ENCODE measurements at places on chromosomes 2 and 18.
A peak's percentile ranks its signal among the peaks of the same experiment; 100 is the strongest.

DNA sequence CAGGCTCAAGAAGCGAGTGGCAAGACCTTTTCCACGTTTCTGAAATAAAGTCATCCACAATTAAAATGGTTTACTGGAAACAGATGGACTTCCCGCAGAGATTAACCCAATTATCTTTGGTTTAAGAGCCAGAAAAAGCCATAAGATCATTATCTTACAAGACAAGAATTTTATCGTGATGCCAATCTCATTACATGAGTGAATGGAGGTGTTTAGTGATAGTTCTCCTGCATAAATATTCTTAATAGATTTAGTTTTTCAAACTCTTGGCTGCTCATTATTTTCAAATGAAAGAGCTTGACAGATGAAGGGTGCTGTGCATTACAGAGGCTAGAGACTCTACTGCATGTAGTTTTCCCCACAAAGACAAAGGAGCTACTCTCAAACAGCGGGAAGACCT is 1028.4 kb upstream of the PIK3C3 start:
- no peak for DNase-seq

- no peak for DNase-seq
Measured at GRCh38 chr2:151543876-151544275, 134.2 kb downstream of the RIF1 start.

GRCh38 chr18:62505669-62506494 is 16.9 kb upstream of the ZCCHC2 start:
- peak; percentile 59 for DNase-seq

- DNase-seq, result no peak
Measured at GRCh38 chr2:19494241-19494640, 135.8 kb upstream of the OSR1 start.

GRCh38 chr2:42099438-42100173 is 51.8 kb downstream of the PKDCC start:
- DNase-seq, result no peak

DNA sequence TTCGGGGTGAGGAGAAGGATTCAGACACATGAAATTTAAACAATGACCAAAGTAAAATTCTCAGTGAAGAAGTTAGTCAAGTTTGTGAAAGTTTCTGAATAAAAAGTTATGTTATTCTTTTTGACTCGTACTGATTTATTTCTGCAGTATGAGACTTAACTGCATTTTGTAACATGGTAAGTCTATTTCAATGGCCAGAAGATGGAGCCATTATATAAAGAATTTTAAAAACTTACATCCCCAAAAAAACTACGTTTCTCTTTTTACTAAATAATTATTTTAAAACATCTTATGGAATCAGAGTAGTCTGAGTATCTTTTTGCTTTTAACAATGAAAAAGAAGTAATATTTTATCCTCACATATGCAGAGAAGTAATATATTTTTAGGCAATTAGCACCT is 51.4 kb upstream of the SCN1A start:
- no peak for DNase-seq

- peak; percentile 93 for DNase-seq
Measured at GRCh38 chr2:168849610-168850009, 40.6 kb downstream of the SPC25 start.

DNA sequence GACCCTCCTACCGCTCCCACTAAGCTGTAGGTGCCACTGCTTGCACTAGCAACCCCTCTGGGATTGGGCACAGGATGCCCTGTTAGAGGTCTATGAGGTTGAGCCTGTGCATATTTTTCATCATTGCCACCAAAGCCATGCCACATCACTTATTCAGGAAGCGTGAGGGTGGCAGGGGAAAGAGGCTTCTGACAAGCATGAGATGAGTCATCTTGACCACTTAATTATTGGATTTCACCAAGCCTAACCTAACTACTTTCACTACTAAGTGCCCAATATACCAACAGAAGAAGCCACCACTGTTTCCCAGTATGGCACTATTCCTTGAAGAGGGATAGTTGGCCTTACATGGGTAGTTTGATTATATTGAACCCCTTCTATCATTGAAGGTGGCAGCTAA is 181.3 kb upstream of the EPHA4 start:
- no peak for DNase-seq

DNA sequence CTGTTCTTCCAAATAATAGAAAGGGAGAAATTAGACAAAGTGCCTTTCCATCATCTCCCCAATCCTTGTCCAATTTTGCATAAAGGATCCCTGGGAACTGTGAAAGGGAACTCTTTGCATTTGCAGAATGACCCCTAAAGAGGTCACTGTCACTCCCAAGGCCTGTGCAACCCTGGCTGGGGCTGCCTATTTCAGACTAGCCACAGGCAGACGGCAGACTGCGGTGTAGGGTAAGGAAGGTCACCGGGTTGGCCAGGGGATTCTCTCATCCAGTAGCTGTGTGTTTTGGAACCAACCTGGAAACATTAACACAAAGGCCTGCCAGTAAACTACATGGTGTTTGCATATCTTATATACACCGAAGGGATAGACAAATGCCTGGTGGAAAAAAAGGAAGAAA is 818.7 kb downstream of the BCL11A start:
- no peak for DNase-seq

DNA sequence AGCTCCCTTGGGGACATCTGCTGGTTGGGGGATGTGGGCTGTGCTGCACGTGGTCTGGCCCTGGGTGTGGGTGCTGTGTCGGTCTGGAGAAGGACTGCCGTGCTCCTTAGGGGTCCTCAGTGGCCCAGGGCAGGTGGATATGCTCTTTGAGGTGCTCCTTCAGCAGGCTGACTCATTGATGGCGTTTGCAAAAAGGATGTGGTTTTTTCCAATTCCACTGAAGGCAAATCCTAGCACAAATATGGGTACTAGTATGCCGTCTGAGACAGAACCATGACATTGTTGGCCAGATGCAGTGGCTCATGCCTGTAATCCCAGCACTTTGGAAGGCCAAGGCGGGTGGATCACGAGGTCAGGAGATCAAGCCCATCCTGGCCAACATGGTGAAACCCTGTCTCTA is 3.3 kb downstream of the PPP1R7 start:
- no peak for DNase-seq

DNA sequence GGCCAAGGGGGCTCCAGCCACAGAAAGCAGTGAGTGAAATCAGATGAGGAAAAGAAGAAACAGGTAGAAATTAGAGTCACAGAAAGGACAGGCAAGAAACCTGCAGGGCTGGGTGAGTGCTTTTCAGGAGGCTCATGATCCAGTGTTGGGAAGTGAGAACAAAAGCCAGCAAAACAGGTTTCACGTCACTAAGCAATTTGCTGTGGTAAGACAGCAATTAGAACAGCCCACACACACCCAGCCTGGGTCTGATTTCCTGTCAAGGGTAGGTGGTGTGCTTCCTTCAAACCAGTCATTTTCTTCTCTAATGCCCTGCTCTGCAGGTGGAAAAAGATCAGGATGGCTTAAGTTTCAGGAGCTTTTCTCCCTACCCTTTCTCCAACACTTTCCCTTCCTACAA is 52.9 kb upstream of the XDH start:
- DNase-seq, result no peak

GRCh38 chr2:109117780-109118179 is 11.2 kb upstream of the SH3RF3 start:
- no peak for DNase-seq

GRCh38 chr18:10524507-10525370 is 1.1 kb upstream of the NAPG start:
- peak; percentile 34 for DNase-seq

DNA sequence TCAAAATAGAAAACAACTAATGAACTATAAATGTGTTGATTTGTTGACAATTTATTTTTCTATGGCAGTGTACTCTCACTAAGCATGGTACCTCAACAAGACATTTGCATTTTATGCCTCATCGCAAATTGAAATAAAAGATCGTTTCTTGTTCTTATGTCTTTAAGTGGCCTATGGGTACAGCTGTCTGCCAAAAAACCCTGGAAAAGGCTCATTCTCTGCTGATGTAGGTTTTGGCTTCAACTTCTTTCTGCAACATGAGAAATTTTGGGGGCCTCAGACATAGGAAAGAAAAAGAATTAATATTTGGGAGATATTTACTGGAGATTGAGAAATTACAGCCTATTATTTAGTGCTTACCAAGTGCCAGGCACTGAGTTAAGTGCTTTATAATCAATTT is 205.1 kb upstream of the DPP10 start:
- DNase-seq, result no peak

- no peak for DNase-seq
Measured at GRCh38 chr18:21289827-21290226, 47.8 kb downstream of the GREB1L start.

- DNase-seq, result no peak
Measured at GRCh38 chr2:43207553-43208300, 18.7 kb downstream of the ZFP36L2 start.

- DNase-seq, result no peak
Measured at GRCh38 chr2:210188755-210189154, 17.5 kb upstream of the KANSL1L start.

GRCh38 chr2:240479111-240479501 is 43.6 kb downstream of the GPC1 start:
- DNase-seq, result no peak

GRCh38 chr2:237205561-237205971 is 119.9 kb downstream of the COPS8 start:
- DNase-seq, result no peak

- no peak for DNase-seq
Measured at GRCh38 chr2:135532581-135532980, 1.3 kb downstream of the R3HDM1 start.

DNA sequence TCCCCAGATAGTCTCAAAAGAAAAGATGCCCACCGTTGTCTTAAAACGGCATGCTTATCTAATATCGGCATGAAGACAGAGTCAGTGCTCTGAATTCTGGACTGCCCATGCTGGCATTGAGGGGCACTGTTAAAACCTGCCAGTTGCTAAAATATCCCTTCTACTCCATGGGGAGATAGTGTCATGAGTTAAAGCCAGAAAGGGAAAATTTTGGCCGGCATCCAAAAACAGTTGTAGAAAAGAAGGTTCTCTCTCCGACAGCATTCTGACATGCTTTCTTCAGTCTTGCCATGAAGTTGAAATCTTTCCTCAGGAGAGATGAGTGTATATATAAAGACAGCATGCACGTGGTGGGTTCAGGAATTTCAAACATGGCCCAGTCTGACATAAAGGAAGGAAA is 401.3 kb upstream of the PIK3C3 start:
- DNase-seq, result no peak

- DNase-seq, result peak; percentile 23
Measured at GRCh38 chr2:42328148-42328833, 32.7 kb downstream of the COX7A2L start.

DNA sequence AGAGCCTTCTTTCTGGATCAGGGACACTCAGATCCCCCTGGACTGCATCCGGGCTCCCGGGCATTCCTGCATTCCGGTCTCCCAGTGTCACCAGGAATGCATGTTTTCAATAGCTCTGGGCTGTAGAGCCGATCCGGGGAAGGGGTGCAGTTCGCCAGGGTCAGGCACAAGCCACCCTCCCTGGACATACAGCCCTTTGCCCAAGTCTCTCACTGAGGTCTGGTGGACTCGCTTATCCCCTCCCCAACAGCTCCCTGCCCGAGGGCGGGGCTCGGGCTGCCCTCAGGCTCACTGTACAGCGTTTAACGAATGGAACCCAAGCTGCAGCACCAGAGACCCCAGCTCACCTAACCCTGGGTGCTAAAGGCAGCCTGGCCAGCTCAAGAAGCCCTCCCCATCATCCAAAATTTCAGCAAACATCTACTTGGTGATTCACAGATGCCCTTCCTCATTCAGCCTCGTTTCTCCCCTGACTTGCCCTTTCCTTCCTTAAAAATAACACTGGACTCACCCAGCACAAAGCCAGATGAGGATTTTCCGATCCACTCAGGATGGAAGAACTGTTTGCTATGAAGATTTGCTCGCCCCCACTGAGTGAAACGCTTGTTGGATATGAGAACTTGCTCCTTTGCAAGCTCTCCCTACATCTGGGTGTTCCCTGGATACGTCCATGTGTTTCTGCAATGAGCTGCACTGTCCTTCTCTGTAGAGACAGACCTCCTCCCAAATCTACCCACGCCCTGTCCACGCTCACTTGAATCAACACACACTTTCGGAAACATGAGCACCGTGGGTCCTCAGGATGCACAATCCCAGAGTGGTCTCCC is 58.1 kb downstream of the PXDN start:
- no peak for DNase-seq

GRCh38 chr18:37403100-37403781 is 162.4 kb downstream of the CELF4 start:
- DNase-seq, result no peak

DNA sequence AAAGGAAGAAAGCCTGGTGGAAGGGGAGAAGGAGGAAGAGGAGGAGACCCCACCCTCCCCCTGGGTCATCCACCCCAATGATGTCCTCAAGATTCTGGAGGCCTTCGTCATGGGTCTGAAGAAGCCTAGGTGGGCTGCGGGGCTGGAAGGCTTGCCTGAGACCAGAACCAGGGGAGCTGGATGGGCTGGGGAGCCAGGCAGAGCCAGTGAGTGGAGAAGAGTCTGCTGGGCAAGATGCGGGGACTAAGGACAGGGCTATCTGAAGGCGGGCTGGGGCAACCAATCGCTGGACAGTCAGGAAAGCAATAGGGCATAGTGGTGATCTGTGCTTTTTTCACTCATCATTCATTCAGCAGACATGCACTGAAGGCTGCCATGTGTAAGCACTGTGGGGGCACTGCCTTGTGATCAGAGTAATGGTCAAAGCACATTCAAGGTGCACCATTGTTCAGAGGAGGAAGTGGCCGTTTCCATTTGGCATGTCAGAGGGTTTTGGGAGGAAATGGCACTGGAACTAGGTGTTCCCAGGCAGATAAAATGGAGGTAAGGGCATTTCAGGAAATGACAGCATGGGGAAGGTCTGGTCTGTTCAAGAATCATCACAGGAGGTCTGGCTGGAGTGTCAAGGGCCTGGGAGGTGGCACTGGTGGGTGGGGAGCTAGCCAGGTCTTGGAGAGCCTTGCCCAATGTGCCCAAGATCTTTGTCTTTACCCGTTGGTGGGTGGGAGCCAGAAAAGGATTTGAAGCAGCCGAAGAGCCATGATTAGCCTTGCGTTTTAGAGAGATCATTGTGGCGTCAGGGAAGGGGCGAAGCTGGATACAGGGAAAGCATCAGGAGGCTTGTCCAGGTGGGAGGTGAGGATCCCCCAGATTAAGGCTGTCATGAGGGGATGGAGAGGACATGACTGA is 24.2 kb downstream of the OTOF start:
- no peak for DNase-seq

DNA sequence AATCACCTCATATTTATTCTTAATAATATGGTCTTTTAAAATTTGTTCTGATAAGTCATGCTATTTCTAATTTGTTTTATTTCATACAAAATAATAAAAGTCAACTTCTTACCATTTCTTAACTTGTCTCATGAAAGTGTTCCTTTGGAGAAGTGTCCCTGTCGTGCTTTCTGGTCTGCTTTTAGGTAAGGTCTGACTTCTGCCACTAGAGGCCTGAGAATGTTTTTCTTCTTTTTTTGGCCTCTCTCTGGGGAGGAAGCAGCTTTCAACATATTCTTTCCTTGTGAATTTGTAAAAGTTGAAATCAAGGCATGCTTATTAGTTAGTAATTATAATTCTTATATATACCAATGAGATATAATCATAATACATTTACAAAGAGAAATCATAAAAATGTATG is 39.4 kb downstream of the MAP2 start:
- no peak for DNase-seq

- no peak for DNase-seq
Measured at GRCh38 chr2:203915256-203915655, 21.3 kb upstream of the ICOS start.
